GM10248 (cell line): ENCODE measurements at places on chromosomes 2 and 18.
A peak's percentile ranks its signal among the peaks of the same experiment; 100 is the strongest.

DNA sequence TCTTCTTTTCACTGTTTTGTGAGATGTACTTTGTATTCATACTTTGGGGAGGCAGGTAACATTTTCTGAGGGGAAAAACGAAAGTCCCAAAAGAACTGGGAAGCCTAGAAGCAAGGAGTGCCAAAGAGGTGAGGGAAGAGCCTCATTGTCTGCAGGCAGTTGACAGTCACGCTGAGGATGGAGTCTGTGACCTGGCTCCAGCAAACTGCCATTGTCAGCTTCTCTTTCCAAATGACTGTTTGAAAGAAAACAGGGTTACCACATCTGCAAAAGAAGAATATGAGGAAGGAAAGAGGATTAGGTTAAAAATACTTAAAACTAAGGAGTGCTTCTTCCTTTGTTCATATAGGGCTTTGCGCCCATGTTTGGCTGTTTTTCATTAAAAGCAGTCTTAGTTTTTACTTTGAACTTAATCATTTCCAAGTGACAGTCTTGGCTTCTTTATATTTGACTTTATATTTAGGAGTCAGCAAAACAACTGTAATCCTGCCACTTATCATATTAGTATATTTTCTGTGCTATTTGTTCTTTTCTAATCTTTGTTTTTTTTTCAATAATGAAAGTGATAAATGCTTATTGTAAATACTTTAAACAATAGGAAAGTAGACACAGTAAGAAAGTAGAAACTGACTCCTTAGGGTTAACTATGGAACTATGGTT, 35.0 kb downstream of the CERS6 start:
- no peak for DNase-seq

GRCh38 chr2:10190737-10191532, 68.4 kb downstream of the RRM2 start:
- no peak for DNase-seq

GRCh38 chr2:36732673-36733036, 36.1 kb downstream of the VIT start:
- no peak for DNase-seq

- no peak for DNase-seq
Observed at GRCh38 chr2:145563741-145564615, 1044.1 kb upstream of the ZEB2 start.

DNA sequence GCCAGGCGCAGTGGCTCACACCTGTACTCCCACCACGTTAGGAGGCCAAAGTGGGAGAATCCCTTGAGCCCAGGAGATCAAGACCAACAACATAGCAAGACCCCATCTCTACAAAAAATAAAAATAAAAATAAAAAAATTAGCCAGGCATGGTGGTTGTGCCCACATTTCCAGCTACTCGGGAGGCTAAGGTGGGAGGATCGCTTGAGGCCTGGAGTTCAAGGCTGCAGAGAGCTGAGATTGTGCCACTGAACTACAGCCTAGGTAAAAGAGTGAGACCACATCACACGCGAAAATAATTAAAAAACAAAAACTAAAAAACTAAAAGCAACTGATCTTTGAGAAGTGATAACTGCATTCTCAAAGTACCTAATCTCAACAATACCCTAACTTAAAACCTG, 1.8 kb downstream of the C2orf76 start:
- no peak for DNase-seq

DNA sequence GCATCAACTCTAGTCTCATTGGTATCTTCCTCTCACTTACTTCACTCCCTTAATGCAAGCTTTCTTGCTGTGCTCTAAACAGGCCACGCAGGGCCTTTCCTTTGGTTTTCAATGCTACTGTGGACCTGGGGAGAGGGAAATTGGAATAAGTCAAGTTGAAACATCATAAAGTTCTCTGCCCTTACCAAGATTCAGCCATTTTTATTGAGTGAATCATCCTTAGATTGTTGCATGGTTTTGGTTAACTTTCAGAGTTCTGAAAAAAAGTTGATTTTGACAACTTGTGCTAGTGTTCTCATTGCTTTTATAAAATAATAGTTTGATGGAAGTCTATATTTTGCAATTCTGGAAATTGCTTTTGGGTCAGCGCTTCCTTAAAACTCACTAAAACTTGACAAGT, 852.8 kb upstream of the ACVR2A start:
- DNase-seq: no peak

- no peak for DNase-seq
Observed at GRCh38 chr2:165801176-165801575, 7.1 kb upstream of the GALNT3 start.

GRCh38 chr2:9473985-9474360, 378 bp upstream of the IAH1 start:
- DNase-seq: peak; percentile 53

GRCh38 chr2:67845621-67846369, 217.0 kb downstream of the C1D start:
- no peak for DNase-seq

- no peak for DNase-seq
Observed at GRCh38 chr2:61771904-61772845, 81.7 kb downstream of the FAM161A start.

GRCh38 chr2:143891879-143892308, 628.0 kb downstream of the ZEB2 start:
- DNase-seq: no peak

DNA sequence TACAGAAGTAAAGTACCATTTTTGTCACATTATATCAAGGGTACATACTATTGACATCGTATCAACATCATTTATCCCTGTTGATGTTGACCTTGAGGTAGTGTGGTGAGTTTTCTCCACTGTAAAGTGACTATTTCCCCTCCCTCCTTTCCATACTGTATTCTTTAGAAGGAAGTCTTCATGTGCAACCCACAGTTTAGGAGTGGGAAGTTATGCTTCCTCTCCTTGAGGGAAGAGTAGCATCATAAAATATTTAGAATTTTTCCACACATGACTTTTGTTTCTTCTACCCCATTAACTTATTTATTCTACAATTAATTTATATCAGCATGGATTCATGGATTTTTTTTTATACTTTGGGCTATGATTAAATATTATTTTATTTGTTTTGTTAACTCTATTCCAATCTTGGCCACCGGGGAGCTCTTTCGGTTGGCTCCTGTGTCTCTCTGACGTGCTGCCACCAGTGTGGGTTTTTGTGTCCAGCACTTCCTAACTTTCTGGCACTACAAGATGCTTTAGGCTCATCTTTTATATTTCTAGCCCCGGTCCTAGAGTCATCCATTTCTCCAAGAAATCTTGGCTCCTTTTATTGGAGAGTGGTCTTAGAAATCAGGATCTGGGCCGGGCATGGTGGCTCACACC, 19.0 kb downstream of the AQP12B start:
- DNase-seq: no peak

- no peak for DNase-seq
Observed at GRCh38 chr2:237570776-237571335, 4.5 kb downstream of the PRLH start.

DNA sequence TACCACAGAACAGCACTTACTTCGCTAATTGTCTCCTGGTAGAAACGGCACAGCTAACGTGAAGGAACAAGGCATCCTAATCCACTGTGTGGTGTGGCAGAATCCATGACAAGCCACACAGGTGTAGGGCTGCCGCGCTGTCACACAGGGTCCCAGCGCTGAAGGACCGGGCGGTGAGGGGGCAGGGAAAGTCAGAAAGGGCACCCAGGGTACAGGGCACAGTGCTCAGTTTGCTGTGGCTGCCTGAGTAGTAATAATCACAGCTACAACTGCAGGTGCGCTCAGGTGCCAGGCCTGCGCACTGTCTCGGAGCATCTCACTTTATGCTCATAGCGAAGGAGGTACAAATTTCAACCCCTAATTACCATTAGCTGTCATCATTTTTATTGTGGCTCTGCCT, 55.2 kb upstream of the CAB39 start:
- no peak for DNase-seq

GRCh38 chr18:52409727-52410126, 69.7 kb downstream of the DCC start:
- DNase-seq: peak; percentile 14

DNA sequence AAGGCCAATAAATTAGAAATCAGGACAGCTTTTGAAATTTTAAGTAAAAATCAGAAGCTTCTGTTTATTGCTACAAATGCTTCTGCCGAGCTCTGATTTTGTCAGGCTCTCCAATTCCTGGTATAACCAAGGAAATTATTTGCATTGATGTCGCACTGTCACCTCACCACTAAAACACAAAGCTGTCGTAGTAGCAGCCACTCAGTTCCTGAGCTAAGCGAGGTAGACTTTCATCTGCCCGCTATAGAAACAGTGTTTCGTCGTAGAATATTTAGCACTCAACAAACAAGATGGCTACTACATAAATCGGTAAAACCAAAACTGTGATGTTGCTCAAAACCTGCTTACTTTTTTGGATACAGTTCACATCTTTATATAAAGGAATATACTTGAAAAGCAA, 141.3 kb upstream of the FOSL2 start:
- no peak for DNase-seq
